Panc1 (cell line): ENCODE measurements at places on chromosomes 5 and 9.

DNA sequence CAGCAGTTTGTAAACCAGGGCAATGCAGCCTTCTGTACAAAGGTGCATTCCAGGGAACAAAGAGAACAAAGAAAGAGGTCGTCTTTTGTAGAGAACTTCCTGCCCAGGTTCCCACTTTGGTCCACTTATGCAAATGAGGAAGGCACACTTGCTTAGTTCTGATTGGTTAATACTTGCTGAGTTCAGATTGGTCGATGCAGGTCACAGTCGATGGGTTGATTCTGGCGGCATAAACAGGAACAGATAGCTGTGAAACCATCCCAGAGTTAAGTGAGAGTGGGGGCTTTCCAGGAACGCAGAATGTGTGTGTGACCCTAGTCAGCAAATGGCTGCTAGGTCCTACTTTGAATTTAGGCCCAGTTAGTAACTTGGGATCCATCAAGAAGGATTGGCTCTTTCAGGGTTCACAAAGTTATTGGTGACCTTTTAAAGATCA, 1.8 kb upstream of the ADAMTS13 start:
- no peak for DNase-seq

DNA sequence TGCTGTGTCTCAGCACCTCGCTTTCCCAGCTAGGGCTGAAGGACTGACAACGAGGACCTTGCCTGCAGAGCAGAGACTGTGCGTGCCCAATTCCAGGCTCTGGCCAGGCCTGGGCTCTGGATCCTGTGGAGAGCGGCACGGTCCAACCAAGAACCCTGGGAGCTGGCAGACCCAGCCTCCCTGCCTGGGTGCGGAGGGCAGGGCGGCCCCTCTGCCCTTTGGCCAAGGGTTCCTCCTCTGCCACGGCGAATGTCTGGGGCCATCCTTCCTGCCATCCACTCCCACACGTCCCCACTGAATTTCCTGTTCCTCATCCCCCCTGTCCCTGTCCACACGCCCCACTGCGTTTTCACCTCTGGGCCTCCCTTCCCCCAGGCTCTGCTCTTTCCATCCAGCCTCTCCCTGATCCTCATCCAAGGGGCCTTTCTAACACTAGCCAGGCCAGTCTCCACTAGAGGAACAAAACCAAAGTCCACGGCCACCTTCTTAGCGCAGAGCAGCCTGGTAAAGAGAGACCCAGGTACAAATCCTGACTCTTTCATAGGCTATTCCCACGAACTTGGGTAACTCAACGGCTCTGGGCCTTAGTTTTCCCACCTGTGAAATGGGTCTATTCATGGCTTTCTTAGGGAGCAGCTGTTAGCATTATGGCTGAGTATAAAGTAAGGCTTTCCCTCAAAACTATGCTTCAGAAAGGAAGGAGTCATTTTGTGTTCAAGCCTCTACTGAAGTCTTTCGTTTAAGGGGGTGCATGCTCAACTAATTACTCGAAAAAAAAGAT, 95.5 kb upstream of the PHYKPL start:
- no peak for DNase-seq

- DNase-seq = no peak
These were observed 186.7 kb downstream of the DCP2 start for GRCh38 chr5:113163328-113163727.

DNA sequence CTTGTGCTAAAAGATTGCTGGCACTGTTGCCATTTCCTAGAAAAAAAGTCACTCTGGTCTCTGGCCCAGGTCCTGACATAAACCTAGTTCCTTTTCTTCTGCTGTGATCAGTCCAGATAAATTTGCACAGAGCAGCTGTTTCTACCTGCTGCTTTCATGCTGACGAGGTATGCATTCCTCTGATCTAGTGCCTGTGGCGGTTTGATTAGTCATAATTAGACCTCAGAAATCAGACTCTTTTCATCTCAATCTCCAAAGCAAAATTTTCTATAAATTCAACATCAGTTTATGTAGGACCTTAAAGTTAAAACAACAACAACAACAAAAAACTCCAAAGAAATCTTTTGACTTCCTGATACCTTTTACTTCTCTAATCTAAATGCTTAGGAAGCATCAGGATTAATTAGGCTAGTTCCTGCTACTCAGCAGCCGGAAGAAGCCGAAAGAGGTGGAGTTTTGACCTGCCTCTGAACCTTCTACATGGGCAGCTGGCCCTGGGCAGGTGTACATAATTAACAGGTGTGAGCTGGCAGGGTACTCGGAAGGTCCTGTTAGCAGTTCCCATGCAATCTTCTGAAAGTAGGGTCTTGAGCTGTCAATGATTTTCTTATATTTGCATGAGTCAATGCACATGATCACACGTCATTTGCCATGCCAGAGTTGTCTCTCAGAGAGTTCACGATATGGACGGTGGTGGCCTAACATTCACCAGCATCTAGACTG, 83.3 kb upstream of the CCDC112 start:
- DNase-seq = no peak

DNA sequence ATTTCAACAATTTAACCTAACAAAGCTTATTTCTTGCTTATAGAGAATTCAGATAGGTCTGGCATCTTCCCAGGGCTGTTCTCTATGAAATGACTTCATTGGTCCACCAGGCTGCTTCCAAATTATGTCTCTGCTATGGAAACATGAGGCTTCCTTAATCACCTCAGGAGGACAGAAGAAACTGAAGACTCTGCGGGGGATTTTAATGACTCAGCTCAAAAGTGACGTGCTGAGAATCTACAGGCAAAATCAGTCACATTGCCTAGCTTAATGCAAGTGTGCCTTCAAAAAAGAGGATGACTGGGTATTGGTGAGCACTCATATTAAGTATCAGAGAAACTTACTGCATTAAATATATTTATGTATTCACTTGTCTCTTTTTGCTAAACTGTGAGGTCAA, 315.5 kb upstream of the RGMB start:
- DNase-seq = no peak

DNA sequence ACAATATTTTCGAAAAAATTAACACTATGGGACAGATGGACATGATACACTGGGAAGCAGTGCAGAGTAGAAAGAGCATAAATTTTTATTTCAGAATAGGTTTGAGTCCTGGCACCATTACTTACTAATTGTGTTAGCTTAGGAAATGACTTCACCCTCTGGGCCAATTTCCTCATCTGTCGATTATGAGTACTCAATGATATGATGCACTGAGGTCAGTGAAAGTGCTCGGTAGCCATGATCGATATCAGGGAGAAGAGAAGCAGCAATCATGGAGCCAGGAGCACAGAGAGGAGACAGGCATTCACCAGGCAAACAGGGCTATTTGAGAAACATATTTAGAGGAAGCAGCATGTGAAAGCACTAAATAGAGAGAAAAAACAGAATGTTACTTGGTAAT, 29.4 kb downstream of the NR6A1 start:
- DNase-seq = no peak

DNA sequence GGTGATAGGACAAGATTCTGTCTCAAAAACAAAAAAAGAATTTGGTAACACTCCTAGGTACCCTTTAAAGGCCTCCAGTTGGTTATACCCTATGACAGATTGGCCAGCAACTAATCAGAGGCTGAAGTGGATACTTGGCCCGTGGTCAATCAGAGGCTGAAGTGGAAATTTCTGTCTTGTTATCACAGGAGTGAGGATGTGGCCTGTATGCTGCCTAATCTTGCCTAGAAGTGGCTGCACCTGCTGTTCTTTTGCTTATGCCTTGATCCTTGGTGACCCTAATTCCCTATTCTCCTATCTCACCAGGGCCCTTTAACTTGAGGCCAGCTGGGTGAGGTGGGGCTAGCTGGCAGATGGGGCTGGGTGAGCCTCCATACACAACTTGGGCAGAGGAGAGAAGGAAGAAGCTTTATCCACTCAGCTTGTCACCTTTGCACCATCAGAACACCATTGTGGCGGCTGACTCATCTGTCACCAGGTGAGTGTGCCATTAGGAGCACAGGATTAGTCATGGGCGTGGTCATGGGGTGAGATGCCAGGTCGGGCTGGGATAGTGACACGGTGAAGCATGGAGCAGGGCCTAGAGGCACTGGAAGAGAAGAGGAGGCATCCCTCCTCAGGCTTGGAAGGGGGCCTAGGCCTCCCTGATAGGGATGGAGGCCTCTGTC, 41.5 kb downstream of the SAR1B start:
- no peak for DNase-seq

DNA sequence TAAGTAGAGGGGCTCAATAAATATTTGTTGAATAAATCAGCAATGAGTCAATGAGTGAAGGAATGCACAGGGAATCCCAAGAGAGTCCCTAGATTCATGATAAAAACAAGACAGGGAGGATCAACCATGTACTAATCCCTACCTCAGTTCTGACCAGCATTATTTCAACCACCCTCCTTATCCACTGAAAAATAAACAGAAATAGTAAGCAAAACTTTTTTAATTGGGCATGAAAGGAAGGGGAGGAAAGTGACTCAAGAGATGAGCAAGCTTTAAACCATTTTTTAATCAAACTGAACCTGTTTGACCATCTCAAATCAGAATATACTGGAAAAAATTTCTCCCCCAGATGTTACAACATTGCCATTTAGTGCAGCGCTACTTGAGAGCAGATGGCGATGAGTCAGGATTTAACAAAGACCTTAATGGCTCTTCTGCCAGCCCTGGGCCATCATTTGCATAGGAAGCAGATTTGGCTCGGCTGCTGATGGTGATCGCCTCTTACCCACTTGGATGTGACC, 194.8 kb upstream of the SLC30A5 start:
- no peak for DNase-seq

DNA sequence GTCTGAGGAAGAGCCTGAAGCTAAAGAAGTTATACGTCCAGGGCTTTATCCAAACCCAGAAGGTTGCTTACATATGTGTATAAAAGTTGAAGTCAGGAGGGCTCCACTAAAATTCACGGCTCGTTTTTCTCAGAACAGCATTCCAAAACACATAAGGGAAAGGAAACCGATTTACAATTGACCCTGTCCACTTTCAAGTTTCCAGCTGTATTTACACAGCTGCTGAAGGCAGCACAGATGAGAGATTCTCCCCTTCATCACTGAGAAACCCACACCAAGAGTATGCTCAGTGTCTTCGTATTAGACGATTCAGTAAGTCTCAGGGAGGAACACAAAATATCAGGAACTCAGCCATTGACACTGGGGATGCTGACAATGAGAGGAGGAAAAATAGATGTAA, 5.9 kb upstream of the NREP start:
- DNase-seq = no peak

DNA sequence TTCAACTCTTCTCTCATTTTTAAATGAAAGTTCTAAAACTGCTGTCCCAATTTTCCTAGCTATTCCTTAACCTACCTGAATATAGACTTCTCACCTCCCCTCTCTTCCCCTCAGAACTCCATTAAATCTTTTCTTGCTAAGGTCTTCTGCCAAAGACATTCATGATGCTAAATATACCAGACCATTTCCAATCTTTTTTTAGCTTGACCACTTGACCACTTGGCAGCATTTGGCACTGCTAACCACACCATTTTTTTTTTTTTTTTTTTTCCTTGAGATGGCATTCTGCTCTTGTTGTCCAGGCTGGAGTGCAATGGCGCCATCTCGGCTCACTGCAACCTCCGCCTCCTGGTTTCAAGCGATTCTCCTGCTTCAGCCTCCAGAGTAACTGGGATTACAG, 3.6 kb upstream of the ZNF131 start:
- no peak for DNase-seq

DNA sequence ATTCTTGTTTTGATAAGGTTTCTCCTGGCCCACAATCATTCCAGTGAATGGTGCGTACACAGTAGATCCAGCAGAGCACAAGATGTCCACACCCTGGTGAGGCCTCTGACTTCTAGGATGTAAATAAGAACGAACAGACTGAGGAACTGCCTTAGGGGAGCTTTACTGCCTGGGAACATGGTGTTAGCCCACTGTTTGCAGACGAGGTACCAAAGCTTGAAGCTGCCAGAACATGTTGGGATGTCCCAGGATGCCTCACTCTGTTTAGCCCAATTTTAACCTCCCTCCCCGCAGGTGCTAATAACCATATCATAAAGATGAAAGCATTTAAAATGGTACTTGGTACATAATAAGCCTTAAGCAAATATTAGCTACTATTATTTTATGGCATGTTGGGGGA, 3.5 kb downstream of the LECT2 start:
- no peak for DNase-seq

GRCh38 chr9:92440751-92441046, 16.4 kb upstream of the OMD start:
- no peak for DNase-seq

- DNase-seq = no peak
These were observed 560 bp downstream of the DOCK2 start for GRCh38 chr5:169637549-169638121.

DNA sequence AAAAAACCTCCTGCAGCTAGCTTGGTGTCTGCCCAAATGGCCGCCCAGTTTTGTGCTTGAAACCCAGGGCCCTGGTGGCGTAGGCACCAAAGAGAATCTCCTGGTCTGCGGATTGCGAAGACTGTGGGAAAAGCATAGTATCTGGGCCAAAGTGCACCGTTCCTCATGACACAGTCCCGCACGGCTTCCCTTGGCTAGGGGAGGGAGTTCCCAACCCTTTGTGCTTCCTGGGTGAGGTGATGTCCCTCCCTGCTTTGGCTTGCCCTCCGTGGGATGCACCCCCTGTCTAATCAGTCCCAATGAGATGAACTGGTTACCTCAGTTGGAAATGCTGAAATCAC, 83.0 kb upstream of the JAK2 start:
- DNase-seq = no peak

GRCh38 chr5:96207420-96207819, 225.6 kb downstream of the PCSK1 start:
- DNase-seq = no peak

- DNase-seq = no peak
These were observed 96.9 kb downstream of the ATG10 start for GRCh38 chr5:82068723-82069122.

DNA sequence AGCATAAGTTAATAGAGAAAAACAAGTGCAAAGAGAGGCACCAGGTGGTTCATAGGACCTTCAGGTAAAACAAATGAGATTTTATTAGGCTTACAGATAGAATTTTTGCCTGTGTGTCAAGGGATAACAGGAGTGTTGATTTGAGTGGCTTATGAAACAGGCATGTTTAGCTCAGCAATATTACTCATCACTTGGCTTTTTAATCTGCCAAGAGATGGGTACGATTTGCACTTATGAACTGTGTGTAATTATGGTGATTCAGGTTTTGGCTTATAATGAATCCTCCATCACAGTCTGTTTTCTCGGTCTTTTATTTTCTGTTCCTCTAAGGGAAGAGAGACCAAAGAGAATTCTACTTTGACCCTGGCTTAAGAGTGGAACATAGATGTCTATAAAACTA, 199.3 kb downstream of the DMRTA1 start:
- no peak for DNase-seq

GRCh38 chr9:130465383-130466096, 20.8 kb downstream of the ASS1 start:
- DNase-seq = no peak

DNA sequence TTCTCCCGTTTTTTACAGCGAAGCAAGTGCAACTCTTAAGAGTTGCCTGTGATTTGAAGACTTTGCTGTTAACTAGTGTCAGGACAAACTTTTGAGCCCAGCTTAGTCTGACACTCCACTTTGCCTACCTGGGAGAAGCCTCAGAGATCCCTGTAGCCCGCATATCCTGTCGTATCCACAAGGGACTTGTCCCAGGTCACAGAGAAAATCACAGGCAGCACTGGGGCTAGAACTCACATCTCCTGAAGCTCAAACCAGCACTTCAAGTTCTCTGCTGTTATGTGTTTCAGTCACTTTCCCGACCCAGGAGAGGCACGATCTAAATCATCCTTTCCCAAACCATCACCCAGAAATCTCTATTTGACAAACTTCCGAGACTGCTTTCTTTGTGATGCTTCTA, 584.5 kb downstream of the ACTL7B start:
- DNase-seq = no peak

GRCh38 chr5:169921384-169921783, 58.9 kb downstream of the INSYN2B start:
- DNase-seq = no peak

- DNase-seq = peak; percentile 74
These were observed 90.0 kb downstream of the PRRT1B start for GRCh38 chr9:131635285-131635684.
